ENCODE measurements at places on chromosomes 13 and 19.

- no peak for DNase-seq
These were observed 546 bp downstream of the TBC1D4 start for GRCh38 chr13:75481176-75482069.

DNA sequence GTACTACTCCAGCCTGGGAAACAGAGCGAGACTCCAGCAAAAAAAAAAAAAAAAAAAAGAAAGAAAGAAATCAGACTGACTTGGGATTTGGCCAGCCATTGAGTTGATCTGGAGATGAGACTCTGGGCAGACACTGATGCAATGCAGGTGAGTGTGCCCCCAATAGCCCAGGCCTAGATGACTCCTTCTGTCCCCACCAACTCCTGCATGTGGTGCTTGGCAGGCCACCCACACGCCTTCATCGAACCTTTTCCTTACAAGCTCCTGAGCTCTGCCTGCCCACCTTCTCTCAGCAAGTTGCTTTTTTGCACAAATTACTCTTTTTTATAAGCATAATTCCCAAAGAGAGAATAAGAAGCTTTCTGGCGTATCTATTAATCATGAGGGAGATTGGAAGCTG, 97.9 kb upstream of the MBNL2 start:
- DNase-seq = no peak

DNA sequence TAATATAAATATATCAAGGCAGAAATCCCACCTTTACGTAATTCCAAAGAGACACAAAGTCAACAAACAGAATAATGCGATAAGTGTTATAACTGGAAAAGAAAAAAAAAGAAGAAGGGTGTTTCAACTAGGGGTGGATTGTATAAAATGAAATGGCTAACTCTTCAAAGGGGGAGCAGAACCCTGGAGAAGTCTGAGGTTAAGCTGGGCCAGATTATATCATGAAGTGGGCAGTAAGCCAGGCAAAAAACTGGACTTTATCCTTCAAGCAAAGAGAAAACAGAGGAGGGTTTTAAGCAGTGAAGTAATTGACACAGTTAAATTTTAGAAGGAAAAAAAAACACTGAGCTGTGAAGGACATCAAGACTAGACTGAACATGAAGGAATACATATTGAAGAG, 41.9 kb downstream of the TBC1D4 start:
- no peak for DNase-seq

- no peak for DNase-seq
These were observed 3.5 kb downstream of the KCNN4 start for GRCh38 chr19:43777163-43777695.

Data from NCI-H187 (cell line).